ENCODE measurements at places on chromosomes 7 and 10. TPM values are rescaled to one million over a fixed set of nuclear protein-coding genes. Genes with fewer than 3 reads are reported as not detected.

Gene MYPN
- polyA plus RNA-seq = 0.04 TPM

Gene TOMM7
- polyA plus RNA-seq = 475 TPM

Gene SKAP2
- 47.0 TPM for polyA plus RNA-seq

Gene ZP3
- 2.0 TPM for polyA plus RNA-seq

Gene MYL7
- polyA plus RNA-seq = 0.90 TPM

Gene FEZF1
- polyA plus RNA-seq = not detected

Gene GFRA1
- polyA plus RNA-seq = 2.2 TPM

Gene POM121
- polyA plus RNA-seq = 48.4 TPM

Gene CFAP43
- polyA plus RNA-seq = 10.1 TPM

Gene FAM237B
- polyA plus RNA-seq = 0.17 TPM

Gene HMX2
- polyA plus RNA-seq = not detected

Gene MUC12
- 2.6 TPM for polyA plus RNA-seq

Gene SPDYE9
- 0.98 TPM for polyA plus RNA-seq

Gene AOAH
- polyA plus RNA-seq = 7.6 TPM

Gene C10orf67
- polyA plus RNA-seq = 0.39 TPM
